ENCODE measurements at places on chromosomes 2 and 18.

DNA sequence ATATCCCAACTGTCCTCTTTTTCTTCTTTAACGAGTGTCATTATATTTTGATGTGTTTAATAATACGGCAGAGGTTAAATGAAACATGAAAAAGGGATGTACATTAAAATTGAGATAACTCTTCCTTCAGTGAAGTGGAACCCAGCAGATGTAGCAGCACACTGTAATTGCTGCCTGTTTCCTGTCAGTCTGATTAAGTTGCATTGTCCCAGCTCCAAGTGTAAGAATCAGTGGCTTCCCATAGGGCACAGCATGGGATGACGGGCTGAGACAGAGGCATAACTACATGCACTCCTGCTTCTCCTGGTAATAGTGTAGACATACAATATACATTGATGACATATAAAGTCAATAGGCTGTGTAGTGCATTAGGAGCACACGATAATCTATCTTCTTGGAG, 175.8 kb upstream of the TCF4 start:
- H3K27me3 ChIP-seq: no peaks in the 10 kb centered on the region
- no peaks in the 10 kb centered on the region for H3K4me1 ChIP-seq
- no peaks in the 10 kb centered on the region for H3K36me3 ChIP-seq
- DNase-seq: no peak
- H3K4me3 ChIP-seq: no peak overlapping the region

DNA sequence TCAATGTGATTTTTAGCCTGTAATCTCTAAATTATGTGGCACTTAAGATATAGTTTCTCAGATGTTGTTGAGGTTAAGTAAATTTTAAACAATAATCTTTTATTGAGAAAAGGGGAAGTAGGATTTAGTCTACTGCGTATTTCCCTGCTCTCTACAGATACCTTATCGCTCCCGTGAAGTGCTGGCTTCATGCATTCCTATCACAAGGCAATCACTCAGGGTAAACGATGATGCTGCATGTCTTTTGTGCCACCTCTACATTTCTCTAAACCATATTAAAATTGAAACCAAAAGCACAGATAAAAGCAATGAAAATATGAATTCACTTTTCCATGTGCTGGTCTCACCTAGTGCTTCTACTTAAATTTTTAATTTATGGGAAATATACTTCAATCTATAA, 14.4 kb upstream of the RPE start:
- peaks cover 6% of the 10 kb centered on the region for H3K27me3 ChIP-seq
- no peaks in the 10 kb centered on the region for H3K36me3 ChIP-seq
- DNase-seq: no peak

- no peaks in the 10 kb centered on the region for H3K36me3 ChIP-seq
- no peak for DNase-seq
- no peaks in the 10 kb centered on the region for H3K4me1 ChIP-seq
- no peaks in the 10 kb centered on the region for H3K27me3 ChIP-seq
Observed at GRCh38 chr2:138365581-138365980, 136.0 kb upstream of the SPOPL start.

GRCh38 chr18:67104700-67105284, 411.7 kb downstream of the DSEL start:
- no peaks in the 10 kb centered on the region for H3K36me3 ChIP-seq
- no peak overlapping the region for H3K4me3 ChIP-seq
- DNase-seq: peak; percentile 70
- no peak overlapping the region for H3K27ac ChIP-seq
- no peaks in the 10 kb centered on the region for H3K27me3 ChIP-seq

- H3K36me3 ChIP-seq: no peaks in the 10 kb centered on the region
- no peak overlapping the region for H3K4me3 ChIP-seq
- DNase-seq: no peak
- no peak overlapping the region for H3K27ac ChIP-seq
Observed at GRCh38 chr18:62802523-62802922, 87.2 kb downstream of the PHLPP1 start.

GRCh38 chr2:239495175-239495574, 94.4 kb upstream of the HDAC4 start:
- H3K4me1 ChIP-seq: no peaks in the 10 kb centered on the region
- no peaks in the 10 kb centered on the region for H3K36me3 ChIP-seq
- peaks cover 8% of the 10 kb centered on the region for H3K27me3 ChIP-seq
- H3K4me3 ChIP-seq: no peak overlapping the region
- no peak overlapping the region for H3K27ac ChIP-seq

DNA sequence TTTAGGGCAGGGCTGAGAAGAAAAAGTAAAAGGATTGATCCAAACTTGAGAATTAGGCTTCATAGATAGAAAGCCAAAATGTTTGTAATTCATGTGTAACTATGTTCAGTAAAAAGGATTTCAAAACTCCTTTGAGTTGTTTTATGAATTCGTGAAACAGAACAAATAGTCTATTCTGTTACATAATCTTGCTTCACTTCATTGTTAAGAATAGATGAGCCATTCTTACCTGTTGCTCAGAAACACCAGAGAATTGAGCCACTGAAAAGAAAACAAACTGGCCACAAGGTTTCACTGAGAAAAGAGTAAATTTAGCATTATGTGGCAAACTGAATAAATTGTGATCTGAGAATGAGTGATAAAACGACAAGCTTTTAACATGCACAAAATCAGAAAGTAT, 4.5 kb upstream of the ITPRID2 start:
- H3K4me3 ChIP-seq: no peak overlapping the region
- H3K27me3 ChIP-seq: no peaks in the 10 kb centered on the region
- H3K36me3 ChIP-seq: no peaks in the 10 kb centered on the region
- DNase-seq: no peak
- H3K27ac ChIP-seq: peak overlapping the region; percentile 24

DNA sequence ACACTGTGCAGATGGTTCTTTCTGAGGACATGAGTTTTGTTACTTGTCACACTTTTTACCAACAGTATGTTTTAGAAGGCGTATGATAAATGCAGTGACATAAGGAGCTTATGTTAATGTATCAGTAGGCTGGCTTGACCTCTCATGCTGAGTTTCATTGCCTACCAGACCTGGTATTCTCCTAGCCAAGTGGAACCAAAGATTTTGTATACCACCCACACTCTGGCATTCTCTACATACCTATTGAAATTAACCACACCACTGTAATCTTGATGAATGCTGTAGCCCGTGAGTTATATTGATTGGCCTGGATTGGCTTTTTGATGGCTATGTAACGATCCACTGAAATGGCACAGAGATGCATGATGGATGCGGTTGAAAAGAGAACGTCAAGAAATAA, 11.4 kb downstream of the HTR2B start:
- no peaks in the 10 kb centered on the region for H3K27me3 ChIP-seq
- peaks cover 34% of the 10 kb centered on the region for H3K36me3 ChIP-seq
- no peak for DNase-seq
- H3K4me3 ChIP-seq: no peak overlapping the region

DNA sequence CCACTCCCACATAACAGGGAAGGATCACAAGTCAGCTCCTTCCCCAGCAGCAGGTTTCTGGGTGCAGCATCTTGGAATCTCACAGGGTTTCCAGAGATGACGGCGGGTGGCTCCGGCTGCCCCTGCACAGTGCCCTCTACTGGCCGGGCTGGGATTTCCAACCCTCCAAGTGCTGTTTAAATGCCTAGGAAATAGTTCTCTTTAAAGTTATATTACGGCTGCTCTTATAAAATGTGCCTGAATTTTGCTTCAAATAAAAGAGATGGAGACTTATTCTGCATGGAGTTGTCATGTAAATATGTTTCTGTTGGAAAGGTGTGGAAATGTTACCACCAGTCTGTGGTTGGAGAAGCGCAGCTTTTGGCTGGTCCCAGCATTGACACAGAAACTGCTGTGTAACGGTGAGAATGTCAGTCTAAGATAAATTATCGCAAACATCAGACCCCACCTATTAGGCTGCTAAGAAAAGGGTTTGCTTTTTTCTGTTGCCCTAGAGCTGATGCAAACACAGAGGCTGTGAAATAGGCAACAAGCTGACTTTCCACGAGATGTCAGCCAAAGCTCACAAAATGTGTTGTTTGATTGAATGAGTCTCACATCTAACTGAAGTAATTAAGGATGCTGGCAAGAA, 3.3 kb upstream of the HJURP start:
- H3K4me3 ChIP-seq: no peak overlapping the region
- no peak for DNase-seq
- peaks cover 12% of the 10 kb centered on the region for H3K36me3 ChIP-seq
- peak overlapping the region; percentile 83 for H3K27ac ChIP-seq
- H3K4me1 ChIP-seq: peaks cover 20% of the 10 kb centered on the region

DNA sequence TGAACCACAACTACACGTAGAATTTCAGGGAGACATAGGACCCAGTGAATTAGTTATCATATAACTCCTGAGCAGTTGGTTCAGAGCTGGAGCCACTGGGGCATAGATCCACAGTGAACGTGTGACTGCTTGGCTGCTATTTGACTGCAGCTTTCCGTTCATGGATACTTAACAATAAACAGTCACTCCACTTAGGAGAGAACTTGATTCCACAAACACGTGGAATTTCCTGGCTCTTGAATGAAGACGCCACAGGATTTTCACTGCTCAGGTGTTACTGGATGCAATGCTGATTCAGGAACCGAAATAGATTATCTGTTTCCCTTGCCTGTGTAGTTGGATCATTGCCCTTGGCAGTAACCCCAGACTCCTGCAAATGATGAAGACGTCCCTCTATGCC, 679.1 kb upstream of the ZEB2 start:
- H3K27me3 ChIP-seq: no peaks in the 10 kb centered on the region
- no peaks in the 10 kb centered on the region for H3K36me3 ChIP-seq
- no peak overlapping the region for H3K27ac ChIP-seq
- H3K4me1 ChIP-seq: no peaks in the 10 kb centered on the region
- no peak overlapping the region for H3K4me3 ChIP-seq

DNA sequence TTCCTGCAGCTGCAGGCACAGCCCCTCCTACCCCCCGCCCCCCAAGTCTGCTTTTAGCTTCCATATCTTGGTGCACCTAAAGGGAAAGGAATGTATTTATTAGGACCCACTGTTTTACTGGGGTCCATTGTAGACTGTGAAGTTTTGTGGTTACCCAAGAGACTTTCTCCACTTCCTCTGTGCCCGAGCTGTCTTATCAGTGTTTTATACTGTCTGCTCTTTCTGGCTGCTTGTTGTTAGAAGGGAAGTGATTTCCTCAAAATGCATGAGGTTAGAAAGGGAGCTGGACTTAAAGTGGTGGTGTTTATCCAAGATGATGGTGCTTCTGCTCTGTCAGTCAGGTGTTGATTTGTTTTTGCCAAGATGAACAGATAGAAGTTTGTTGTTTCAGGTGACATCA, 85.0 kb downstream of the PTH2R start:
- no peak for DNase-seq
- H3K27ac ChIP-seq: no peak overlapping the region
- H3K36me3 ChIP-seq: no peaks in the 10 kb centered on the region
- H3K4me1 ChIP-seq: no peaks in the 10 kb centered on the region
- H3K4me3 ChIP-seq: no peak overlapping the region
- H3K27me3 ChIP-seq: no peaks in the 10 kb centered on the region

DNA sequence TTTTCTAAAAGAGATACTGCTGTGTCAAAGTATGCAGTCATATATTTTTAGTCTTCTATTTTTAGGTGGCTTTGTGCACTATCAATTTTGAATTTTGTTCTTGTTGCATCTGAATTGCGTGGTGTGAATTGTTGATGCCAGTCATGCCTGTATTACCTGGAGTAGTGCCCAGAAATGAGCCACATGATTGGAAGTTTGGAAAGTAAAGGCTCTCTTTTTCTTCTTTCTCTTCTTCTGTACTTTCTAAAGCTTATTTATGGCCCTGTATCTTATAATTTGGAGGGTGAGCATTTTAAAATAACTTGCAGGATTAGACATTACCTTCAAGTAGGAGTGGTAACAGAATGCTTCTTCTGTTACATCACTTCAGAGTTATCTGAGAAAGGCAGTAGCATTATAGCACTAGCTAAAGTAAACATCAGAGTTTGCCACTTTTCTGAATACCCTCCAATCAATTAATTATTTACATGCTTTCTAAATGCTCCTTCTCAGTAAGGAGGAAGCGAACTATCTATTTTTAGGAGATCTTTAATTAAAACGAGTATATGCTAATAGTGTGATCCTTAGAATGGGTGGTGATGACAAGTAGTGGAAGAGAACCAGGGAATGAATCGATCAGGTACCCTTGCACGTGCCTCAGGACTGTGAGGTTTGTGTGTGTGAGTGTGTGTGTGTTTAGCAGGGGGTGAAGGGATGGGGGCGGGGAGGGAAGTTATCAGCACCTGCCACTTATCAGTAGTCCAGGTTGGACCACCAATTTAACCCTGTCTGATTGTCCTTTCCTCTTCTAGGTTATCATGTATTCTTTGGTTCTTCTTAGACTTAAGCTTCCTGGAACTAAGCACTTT, 112.5 kb downstream of the MAP3K20 start:
- peaks cover 11% of the 10 kb centered on the region for H3K36me3 ChIP-seq
- H3K4me3 ChIP-seq: no peak overlapping the region
- peaks cover 89% of the 10 kb centered on the region for H3K4me1 ChIP-seq
- H3K27ac ChIP-seq: peak overlapping the region; percentile 95

GRCh38 chr2:11123856-11124759, 31.2 kb upstream of the SLC66A3 start:
- H3K4me1 ChIP-seq: no peaks in the 10 kb centered on the region
- H3K4me3 ChIP-seq: no peak overlapping the region
- no peaks in the 10 kb centered on the region for H3K36me3 ChIP-seq
- H3K27me3 ChIP-seq: no peaks in the 10 kb centered on the region

GRCh38 chr2:174785481-174785880, 21.2 kb upstream of the CHRNA1 start:
- H3K27me3 ChIP-seq: no peaks in the 10 kb centered on the region
- no peak for DNase-seq
- no peak overlapping the region for H3K27ac ChIP-seq
- H3K4me1 ChIP-seq: no peaks in the 10 kb centered on the region

DNA sequence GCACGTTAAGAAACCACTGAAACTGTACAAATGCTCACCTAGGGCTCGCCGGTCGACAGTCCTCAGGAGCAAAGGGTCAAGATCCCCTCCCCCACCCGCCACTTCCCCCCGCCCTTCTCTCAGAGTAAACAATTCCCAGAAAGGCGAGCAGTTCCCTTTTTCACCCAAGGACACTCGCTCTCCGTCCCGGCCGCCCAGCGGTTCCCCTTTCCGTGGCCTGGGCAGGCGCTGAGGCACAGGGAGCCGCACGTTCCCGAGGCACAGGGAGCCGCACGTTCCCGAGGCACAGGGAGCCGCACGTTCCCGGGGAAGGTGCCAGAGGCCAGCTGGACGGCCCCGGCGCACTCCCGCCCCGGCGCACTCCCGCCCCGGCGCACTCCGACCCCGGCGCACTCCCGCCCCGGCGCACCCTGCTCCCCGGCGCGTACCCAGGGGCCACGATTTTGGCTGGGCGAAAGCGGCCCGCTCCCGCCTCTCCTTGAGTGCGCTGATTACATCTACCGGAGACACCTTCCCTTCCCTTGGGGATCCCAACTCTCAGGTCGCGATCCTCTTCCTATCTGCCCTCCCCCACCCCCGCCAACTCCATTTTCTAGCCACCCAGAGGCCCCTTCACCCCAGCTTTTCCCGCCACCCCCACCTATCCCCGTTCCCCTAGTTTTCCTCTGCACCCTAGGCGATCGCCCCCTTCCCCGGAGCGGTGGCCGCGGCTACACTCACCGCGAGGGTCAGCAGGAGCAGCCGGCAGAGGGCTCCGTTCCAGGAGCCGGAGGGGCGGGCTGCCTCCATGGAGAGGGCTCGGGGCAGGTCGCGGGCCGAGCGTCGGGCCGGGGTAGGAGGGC, 817 bp downstream of the DSC2 start:
- H3K4me1 ChIP-seq: no peaks in the 10 kb centered on the region
- H3K27ac ChIP-seq: no peak overlapping the region
- peaks cover 2% of the 10 kb centered on the region for H3K27me3 ChIP-seq
- no peaks in the 10 kb centered on the region for H3K36me3 ChIP-seq
